ENCODE measurements at places on chromosomes 16 and 17.

GRCh38 chr16:2038382-2039231 lies 9.0 kb downstream of the NTHL1 start:
- no peak for DNase-seq

- no peak for DNase-seq
Measured at GRCh38 chr17:46078675-46079074, 79.6 kb downstream of the STH start.

GRCh38 chr16:29665294-29666077 lies 2.4 kb downstream of the SPN start:
- DNase-seq = no peak

GRCh38 chr17:34623856-34624766 lies 44.7 kb downstream of the TMEM132E start:
- DNase-seq = no peak

GRCh38 chr16:73315645-73316044 lies 267.7 kb upstream of the ZFHX3 start:
- no peak for DNase-seq

DNA sequence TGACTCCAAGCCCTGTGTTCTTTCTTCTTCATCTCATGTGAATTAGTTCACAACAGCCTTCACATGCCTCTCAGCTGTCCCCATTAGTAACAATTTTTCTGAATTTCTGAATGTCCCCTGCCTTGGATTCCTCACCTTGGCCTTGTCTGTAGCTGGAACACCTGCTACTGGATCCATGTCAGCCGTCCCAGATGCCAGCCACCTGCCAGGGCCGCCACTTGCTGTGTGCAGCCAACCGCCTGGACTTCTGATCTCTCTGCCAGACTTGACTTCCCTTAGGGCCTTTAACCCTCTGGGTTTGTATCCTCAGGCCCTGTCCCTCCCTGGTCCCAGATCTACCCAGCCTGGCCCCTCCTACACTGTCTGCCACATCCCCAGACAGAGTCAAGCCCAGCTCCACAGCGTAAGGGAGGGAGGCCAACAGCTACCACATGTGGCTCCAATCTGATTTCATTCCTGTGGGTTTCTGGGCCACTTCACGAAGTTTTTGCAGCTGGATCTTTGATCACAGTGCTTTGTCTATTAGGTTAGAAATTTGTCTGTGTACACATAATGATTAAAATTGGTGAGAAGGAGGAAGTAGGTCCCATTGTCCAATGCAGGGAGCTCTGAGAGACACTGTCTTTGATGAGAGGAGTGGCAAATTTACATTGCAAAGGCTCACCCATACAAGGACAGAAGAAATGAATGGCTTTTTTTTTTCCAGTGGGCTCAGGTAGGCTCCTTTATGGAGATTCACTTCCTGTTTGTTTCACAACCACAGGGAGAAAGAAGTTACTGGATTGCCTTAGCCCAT lies 15.3 kb downstream of the MPP2 start:
- DNase-seq = no peak

GRCh38 chr17:54899201-54899600 lies 1.5 kb upstream of the TOM1L1 start:
- no peak for DNase-seq

DNA sequence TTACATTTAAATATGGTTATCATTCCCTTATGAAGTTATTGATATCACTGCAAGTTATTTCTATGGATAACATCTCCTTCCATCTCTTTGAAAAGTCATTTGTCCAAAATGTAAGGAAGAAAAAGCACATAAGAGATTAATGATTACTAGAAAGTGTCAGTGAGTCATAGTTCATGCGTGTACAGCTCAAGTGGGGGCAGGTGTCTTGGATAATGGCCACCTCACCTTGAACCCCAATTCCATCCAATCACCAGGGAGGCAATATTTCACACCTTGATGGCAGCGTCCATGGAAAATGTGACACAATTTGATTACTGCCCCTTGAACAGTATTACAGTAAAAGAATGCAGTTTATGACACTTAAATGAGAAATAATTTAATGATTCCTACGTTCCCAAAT lies 358.3 kb upstream of the SOX9 start:
- DNase-seq = no peak

DNA sequence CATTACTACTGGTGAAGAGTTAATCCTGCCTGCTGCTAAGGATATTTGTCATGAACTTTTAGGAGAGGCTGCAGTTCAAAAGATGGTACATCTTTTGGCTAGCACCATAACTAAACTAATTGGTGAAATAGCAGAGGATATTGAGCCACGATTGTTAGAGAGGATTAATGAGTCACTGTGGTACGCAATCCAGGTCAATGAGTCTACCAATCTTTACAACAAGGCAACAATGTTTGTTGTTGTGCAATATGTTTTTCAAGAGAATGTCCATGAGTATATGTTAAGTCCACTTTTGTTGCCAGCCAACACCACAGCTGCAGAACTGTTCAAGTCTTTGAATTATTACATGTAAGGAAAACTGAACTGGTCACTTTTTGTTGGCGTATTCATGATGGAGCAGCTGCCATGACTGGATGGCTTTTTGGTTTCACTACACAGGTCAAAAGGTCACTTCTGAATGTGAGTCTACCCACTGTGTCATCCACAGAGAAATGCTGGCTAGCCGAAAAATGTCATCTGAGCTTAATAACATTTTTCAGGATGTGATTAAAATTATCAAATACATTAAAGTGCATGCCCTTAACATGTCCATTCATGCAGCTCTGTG lies 402.6 kb upstream of the KIF2B start:
- no peak for DNase-seq

GRCh38 chr16:4298761-4299522 lies 16.9 kb upstream of the GLIS2 start:
- no peak for DNase-seq

DNA sequence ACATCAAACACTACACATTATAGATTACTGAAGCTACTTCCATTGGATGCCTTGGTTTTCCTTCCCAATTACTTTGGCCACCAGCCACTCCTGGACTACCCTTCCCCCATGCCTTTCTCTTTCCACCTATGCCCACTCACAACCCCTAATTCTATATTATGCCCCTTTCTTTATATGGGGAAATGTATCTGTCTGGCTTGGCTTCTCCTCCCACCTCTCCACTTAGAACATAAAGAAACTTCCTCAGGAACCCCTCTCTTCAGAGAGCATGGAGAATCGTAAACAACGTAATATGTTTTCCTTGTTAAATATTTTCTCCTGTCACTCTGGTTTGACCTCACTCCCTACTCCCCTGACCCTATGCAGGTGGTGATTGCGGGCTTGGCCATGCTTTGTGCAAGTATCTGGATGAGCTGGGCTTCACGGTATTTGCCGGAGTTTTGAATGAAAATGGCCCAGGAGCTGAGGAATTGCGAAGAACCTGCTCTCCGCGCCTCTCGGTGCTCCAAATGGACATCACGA lies 32.8 kb downstream of the HSD17B2 start:
- DNase-seq = no peak

- no peak for DNase-seq
Measured at GRCh38 chr17:41020336-41020735, 6.7 kb downstream of the KRTAP1-5 start.

DNA sequence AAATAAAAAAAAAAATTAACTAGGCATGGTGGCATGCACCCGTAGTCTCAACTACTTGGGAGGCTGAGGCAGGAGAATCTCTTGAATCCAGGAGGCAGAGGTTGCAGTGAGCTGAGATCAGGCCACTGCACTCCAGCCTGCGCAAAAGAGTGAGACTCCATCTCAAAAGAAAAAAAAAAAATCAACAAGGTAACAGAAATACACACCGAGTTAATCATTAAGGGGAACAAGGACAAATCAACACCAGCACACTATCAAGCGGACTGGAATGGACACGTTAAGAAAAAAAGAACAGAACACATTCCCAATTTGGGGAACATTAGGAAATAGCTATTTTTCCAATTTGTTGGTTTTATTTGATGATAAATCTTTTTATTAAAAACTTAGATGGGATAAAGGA lies 28.4 kb upstream of the GLG1 start:
- DNase-seq = no peak

- no peak for DNase-seq
Measured at GRCh38 chr17:83073389-83074063, 5.9 kb upstream of the METRNL start.

GRCh38 chr16:55051571-55052347 lies 121.1 kb downstream of the IRX5 start:
- DNase-seq = no peak
